ENCODE measurements at places on chromosomes 7 and 10. TPM values are rescaled to one million over a fixed set of nuclear protein-coding genes. Genes with fewer than 3 reads are reported as not detected.

DNA sequence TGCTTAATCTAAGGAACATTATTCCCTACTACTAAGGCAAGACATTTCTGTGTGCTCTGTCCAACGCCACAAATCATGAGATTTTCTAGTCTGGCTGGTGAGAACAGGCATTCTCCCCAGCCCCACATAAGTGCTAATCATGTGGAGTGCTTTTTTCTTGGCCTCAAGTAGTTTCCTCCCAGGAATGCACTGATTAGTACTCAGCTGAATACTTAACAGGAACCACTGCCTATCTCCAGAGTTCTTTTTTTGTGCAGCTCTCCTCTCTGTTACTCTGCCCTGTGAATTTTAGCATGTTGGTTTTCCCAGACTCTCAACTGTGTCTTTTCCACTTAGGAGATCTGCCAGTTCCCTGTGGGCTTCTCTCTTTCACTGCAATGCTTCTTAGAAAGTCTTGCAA lies 1098.5 kb upstream of the LRRTM3 start:
- DNase-seq = no peak

DNA sequence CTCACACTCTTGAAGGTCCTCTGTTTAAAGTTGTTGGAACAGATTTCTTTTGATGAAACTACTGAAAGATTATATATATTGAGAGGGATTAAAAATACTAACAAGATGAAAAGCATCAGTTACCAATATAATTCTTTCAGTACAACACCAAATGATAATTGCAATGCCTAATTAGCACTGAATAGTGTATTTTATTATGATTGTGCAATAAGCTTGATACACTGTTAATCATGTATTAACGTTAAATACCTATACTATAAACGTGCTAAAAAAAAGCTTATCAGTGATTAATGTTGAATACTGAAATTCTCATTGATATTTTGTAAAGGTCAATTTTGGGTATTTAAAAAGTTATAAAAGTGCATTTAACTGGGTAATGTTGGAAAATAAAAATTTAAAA lies 61.5 kb downstream of the HIBADH start:
- DNase-seq = no peak

The MYO3A gene
- not detected for total RNA-seq

DNA sequence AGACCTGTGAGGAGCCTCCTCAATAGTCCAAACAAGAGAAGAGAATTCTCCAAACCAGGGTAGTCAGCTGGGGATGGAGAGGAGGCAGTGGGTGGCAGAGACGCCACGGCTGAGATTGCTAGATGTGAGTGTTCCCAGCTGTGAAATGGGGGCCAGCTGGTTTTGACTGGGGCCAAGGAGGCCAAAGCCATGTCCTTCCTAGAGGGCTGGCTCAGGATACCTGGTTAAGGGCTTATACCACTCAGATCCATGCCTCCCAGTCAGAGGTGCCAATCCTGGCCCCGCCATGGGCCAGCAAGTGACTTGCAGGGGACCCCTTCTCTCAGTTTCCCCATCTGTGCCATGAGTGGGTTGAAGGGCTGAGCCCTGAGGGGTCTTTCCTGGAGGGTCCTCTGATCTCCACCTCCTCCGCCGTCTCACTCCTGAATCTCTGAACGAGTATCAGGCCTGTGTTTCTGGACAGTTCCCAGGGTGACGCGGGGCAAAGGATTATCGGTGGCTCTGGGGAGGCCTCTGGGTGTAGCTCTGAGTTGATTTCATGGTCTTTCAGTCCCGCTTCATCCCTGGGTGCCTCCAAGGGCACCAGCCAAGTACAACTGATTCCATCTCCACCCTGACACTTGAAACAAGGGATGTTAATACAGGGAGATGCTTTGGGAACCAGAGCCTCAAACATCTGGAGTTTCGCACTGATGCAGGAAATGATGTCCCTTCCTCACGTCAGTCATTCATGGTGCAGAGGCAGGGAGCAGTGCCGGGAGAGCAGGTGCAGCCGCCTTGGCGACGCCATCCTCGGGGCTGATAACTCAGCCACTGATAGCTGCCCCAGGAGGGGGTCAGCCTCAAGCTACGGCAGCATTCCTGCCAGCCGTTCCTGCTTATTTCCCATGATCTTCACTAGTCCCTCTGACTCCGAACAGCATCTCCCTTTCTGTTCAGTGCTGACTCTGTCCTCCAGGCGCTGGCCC lies 126.7 kb downstream of the RGS10 start:
- DNase-seq = no peak

The PNLIPRP2 gene
- not detected for total RNA-seq

- peak; percentile 77 for DNase-seq
Observed at GRCh38 chr7:24576171-24577025, 3.1 kb downstream of the PALS2 start.

The ZNF467 gene
- total RNA-seq = not detected

DNA sequence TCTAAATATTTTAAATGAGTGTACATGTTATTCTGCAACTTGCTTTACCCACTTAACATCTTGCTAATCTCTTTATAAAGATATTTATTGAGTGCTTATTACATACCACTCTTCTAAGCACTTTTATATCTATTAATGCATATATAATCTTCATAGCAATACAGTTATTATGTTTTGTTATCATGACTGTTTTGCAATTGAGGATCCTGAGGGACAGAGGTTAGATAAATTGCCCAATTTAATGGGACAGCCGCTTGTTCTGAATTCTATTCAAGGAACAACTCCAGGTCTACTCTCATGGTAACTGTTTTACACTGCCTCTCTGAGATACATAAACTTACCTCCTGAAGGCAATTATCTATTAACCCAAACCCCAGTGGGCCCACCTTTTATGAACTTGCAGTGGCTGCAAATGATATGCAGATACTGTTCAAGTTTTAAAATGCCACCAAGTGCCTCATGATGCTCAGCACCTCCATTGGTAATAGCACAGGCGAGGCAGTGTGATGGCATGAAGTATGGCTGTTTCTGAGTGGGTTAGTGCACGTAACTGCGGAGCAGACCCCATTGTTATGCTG lies 60.5 kb downstream of the PON1 start:
- no peak for DNase-seq

GRCh38 chr10:9645404-9645803 lies 1372.3 kb upstream of the CELF2 start:
- DNase-seq = no peak

- no peak for DNase-seq
Observed at GRCh38 chr7:156780724-156781455, 112.1 kb downstream of the LMBR1 start.

GRCh38 chr7:98795741-98796493 lies 73.9 kb downstream of the TMEM130 start:
- DNase-seq = no peak
